ENCODE measurements at places on chromosomes 6 and 20.

DNA sequence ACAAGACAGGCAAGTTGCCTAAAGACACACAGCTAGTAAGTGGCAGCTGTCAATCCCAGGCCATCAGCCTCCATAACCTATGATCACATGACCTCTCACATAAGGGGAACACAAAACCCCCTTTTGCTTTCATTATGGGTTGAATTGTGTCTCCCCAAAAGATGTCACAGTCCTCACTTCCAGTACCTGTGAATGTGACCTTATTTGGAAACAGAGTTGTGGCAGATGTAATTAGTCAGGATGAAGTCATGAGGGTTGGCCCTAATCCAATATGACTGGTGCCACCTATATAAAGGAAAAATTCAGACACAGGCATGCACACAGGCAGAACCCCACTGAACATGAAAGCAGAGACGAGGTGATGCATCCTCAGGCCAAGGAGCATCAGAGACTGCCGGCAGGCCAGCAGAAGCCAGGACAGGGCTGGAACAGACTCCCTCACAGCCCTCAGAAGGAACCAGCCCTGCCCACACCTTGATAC is 33.6 kb downstream of the GFOD1 start:
- no peak for DNase-seq

DNA sequence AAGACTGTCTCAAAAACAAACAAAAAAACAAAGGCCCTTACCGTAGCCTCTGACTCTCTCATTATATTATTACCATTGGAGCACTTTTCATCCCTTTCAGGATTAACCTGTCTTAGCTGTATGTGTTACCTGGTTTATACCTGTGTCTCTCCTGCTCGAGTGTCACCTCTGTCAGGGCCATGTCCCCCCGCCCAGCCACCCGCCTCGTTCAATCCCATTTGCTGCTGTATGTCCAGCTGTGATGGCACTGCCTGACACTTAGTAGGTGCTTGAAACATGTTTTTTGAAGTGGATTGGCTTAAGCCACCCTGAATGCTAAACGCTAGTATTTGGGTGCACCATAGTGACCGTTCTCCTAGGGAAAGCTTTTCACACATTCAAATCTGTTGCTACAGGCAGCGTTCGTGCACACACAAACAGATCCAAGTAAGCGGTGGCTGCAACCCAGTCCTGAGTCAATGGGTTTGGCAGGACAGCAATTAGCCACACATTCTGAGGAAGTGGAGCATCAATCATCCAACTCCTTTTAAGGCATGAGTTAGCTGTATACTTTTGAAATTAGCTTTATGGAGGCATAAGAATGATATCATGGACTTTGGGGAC is 98.9 kb upstream of the ZNF217 start:
- DNase-seq, result peak; percentile 59

- no peak for DNase-seq
Observed at GRCh38 chr6:121143476-121143875, 190.8 kb downstream of the TBC1D32 start.

- DNase-seq, result no peak
Observed at GRCh38 chr6:135944120-135944519, 92.6 kb downstream of the PDE7B start.

GRCh38 chr20:3929713-3930060 is 40.5 kb downstream of the PANK2 start:
- no peak for DNase-seq

GRCh38 chr6:29232725-29233124 is 62.0 kb downstream of the OR2J2 start:
- DNase-seq, result no peak

DNA sequence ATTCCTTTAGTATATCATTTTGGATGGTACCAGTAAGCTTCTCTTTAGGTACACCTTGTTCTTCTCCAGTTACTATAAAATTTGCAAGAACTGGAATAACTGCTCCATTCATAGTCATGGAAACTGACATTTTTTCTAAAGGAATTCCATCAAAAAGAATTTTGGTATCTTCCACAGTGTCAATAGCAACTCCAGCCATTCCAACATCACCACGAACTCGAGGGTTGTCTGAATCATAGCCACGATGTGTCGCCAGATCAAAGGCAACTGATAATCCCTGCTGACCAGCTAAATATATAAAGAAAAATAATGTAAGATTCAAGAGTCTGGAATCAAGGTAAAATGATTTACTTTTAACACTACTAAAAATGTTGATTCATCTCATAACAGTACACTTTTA is 5.3 kb downstream of the MMUT start:
- no peak for DNase-seq

Measured in mesenteric fat pad (tissue), 1 donor.